ENCODE measurements at places on chromosomes 16 and 17. TPM values are rescaled to one million over a fixed set of nuclear protein-coding genes. Genes with fewer than 3 reads are reported as not detected.

GRCh38 chr16:31395647-31396046 lies 2.5 kb downstream of the ITGAD start:
- no peak for DNase-seq

The IRX5 gene
- total RNA-seq, result 1.9 TPM

The ITGAX gene
- total RNA-seq, result 1.6 TPM

DNA sequence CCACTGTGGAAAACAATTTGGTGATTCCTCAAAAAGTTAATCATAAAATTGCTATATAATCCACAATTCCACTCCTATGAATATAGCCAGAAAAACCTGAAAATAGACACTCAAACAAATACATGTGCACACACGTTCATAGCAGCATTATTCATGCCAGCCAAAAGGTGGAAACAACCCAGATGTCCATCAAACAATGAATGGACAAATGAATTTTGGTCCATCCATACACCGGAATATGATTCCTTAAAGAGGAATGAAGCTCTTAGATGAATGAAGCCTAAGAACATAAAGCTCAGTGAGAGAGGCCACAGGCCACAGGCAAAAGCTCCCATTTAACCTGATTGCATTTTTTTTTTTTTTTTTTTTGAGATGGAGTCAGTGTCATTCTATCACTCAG lies 114.6 kb upstream of the TNRC6C start:
- no peak for DNase-seq

The SOST gene
- total RNA-seq, result not detected

DNA sequence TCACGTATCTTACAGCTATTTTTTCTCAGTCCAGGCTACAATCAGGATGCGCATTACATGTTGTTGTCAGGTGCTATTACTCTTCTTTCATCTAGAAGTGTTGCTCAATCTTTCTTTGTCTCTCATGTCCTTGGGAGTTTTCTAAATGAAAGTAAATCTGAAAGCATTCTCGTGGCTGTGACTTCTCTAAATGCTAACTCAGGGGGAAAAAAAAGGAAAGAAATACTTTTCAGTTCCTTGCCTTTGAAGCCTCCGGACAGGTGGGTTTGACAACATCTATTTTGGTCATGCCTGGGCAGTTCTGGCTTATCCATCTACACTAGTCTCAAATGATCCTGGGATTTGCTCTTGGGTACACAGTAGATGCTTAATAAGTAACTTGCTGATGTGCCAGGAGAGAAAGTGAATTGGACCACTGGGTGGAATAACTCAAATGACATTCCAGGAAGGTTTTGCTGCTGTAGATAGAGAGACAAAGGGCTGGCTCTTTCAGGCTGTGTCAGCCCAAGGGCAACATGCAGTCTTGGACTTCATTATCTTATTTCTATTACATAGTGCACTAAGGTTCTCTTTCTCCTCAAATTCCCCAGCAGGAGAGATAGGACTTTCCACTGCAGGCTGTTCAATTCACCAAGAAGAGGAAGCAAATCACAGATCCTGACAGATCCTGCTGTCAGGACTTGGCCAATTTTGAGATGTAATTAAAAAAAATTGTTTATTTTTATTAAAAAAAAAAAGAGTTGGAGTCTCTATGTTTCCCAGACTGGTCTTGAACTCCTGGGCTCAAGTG lies 63.6 kb upstream of the NFAT5 start:
- no peak for DNase-seq

DNA sequence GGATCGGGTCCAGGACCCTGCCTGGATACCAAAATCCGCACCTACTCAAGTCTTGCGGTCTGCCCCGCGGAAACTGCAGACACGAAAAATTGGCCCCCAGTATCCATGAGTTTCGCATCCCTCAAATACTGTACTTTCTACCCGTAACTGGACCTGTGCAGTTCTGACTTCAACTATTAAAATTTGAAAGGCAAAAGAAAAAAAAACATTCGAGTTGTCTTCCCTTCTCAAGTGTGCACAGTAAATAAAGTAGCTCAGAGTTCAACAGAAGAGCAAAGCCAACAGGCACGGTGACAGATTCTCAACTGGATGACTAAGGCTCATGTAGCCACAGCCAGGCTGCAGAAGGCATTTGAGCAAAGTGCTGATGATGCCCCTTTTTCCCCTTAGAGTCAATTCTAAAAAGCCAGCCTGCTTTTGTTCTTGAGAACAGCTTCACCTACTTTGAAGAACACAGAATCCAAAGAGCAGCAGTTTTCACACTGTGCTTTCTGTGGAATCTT lies 32.5 kb downstream of the MARF1 start:
- DNase-seq, result no peak

DNA sequence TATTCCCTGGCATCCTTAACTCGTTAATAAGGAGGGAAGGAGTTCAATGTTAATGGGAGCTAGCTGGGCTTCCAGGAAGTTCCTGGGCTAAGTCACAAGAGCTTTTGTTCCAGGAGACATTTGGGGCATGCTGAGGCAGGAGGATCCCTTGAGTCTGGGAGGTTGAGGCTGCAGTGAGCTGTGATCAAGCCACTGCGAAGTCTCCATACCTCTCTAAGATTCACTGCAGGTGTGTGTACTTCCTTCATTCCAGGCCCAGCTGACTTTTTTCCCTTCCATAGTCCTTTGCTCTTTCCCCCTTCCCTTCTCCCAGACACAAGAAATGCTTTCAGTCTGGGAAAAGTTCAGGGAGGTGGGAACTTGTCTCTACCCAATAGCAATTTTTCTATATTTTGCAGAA lies 489.8 kb downstream of the NPIPA7 start:
- DNase-seq, result no peak

- no peak for DNase-seq
These were observed 41.7 kb downstream of the RMI2 start for GRCh38 chr16:11386791-11387546.

The CARHSP1 gene
- total RNA-seq, result 104 TPM

Data from Calu3 (cell line).